ENCODE measurements at places on chromosomes 2 and 18.
A peak's percentile ranks its signal among the peaks of the same experiment; 100 is the strongest.

GRCh38 chr2:106030287-106031268, 163.5 kb downstream of the UXS1 start:
- DNase-seq = peak; percentile 10

- DNase-seq = no peak
Measured at GRCh38 chr2:100703739-100704138, 116.2 kb upstream of the NPAS2 start.

- no peak for DNase-seq
Measured at GRCh38 chr2:48545244-48545643, 15.3 kb downstream of the STON1 start.

- DNase-seq = no peak
Measured at GRCh38 chr2:235526166-235526565, 32.3 kb downstream of the AGAP1 start.

GRCh38 chr2:241304039-241304670, 11.3 kb downstream of the HDLBP start:
- DNase-seq = no peak

- DNase-seq = no peak
Measured at GRCh38 chr2:172208791-172209325, 106.2 kb upstream of the DLX2 start.

DNA sequence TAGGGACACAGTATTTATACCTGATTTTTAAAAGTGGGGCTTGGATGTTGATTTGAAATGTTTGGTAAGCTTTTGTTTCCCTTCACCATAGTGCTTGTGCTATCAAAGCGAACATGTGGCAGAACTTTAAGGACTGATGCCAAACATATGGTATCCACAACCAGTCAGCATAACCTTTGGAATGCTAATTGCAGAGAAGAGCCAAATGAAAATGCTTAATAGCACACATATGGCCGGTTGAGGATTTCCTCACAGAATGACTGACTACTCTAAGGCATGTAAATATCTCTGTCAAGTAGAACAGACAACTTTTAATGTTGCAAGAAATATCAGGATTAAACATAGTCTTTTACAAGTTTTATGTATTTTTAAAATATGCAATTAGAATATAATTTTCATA, 120.9 kb upstream of the COL3A1 start:
- peak; percentile 7 for DNase-seq

GRCh38 chr2:167404627-167405284, 516.5 kb downstream of the XIRP2 start:
- DNase-seq = no peak

DNA sequence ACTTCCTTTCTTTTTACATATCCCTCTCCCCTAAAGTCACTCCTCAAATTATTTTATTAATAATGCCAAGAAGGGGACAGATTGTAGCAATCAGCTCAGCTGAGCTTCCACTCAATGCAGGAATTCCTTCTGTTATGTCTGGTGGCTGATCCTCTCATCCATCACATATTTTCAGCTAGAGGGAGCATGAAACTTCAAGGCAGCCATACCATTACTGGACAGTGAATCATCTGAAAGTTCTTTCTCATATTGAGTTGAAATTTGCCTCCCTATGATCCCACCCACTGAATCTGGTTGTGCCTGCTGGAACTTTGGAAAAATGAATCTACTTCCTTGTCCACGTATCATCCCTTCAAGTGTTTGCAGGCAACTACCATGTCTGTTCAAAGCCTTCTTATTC, 11.2 kb downstream of the ZNF385B start:
- DNase-seq = no peak

GRCh38 chr2:109311771-109312170, 182.8 kb downstream of the SH3RF3 start:
- no peak for DNase-seq

- peak; percentile 40 for DNase-seq
Measured at GRCh38 chr2:173884025-173884802, 81.0 kb downstream of the SP3 start.

GRCh38 chr2:98487806-98488189, 43.1 kb downstream of the INPP4A start:
- no peak for DNase-seq

- no peak for DNase-seq
Measured at GRCh38 chr2:8629402-8629801, 52.5 kb upstream of the ID2 start.

DNA sequence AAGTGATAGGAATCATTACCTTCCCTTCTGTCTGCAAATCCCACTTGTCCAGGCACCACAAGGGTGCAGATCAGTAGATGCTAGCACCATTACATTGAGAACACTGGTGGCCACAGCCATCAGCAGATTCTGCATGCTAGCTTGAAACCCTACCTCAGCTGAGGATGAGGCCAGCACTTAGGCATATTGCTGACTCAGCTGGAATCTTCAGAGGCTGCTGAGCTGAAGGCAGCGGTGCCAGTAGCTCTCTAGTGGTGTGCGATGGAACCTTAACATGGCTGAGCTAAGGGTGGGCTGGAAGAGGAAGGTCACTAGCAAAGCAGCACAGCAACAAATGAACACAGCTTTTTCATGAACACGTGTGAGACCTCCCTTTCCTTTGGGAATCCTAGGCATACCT, 19.0 kb upstream of the CPO start:
- no peak for DNase-seq

DNA sequence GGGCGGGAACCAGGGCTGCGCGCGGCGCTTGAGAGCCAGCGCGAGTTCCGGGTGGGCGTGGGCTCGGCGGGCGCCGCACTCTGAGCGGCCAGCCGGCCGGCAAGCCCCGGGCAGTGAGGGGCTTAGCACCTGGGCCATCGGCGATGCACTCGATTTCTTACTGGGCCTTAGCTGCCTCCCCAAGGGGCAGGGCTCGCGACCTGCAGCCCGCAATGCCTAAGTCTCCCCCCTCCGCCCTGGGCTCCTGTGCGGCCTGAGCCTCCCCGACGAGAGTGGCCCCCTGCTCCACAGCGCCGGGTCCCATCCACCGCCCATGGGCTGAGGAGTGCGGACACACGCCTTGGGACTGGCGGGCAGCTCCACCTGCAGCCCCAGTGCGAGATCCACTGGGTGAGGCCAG, 36.5 kb upstream of the MAP2 start:
- DNase-seq = no peak

- no peak for DNase-seq
Measured at GRCh38 chr2:69969991-69970390, 8.6 kb upstream of the ASPRV1 start.

GRCh38 chr2:138727956-138728355, 52.2 kb downstream of the NXPH2 start:
- DNase-seq = no peak

DNA sequence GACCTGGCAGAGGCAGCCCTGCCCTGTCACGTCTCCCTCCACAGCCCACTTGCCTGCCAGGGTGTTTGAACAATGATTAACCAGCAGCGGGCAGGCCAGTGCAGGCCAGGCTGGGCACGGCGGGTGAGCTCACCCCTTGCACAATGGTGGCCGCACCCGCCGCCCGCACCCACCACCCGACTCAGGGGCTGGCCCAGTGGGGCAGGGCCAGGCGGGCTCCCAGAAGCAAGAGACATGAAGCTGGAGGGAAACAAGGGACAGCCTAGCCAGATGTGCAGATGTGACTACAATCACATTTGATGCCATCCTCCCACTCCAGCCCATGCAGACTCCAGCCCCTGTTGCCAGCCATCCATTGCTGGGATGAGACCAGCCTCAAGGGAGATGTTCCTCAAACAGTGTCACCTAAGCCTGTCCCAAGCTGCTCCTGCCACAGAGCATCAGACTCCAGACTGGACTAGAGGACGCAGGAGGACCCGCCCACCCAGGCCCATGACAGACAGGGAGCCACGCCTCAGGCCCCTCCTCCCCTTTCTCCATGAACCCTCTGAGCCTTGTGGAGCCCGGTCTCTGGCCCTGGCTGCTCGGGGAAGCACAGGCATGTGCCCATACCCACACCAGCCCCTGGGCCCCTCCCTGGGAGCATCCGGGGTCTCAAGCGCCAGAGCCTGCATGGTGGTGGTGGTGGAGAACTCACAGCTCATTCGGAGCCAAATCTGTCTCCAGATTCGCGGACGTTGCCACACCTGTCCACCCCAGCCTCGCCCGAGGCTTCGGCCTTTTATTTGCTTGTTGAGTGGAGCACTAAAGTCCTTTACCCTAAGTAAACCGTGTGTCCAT, 45.0 kb downstream of the SDC1 start:
- DNase-seq = no peak

DNA sequence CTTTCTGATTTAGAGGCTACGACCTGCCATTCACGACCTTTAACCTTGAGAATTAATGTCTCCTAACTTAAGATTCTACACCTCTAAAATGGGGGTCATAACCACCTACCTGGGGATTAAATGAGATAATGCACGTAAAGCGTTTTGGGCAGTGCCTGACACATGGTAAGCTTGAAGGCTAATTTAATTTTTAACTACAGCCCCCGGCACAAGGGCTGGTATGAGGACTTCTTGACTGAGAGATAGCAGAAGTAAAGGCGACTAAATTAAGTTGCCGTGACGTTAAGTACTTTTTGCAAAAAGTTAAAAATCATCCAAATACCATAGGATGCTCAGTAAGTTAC, 549 bp downstream of the MRPL35 start:
- DNase-seq = no peak

- DNase-seq = no peak
Measured at GRCh38 chr18:64099244-64099643, 49.6 kb downstream of the LINC00305 start.

DNA sequence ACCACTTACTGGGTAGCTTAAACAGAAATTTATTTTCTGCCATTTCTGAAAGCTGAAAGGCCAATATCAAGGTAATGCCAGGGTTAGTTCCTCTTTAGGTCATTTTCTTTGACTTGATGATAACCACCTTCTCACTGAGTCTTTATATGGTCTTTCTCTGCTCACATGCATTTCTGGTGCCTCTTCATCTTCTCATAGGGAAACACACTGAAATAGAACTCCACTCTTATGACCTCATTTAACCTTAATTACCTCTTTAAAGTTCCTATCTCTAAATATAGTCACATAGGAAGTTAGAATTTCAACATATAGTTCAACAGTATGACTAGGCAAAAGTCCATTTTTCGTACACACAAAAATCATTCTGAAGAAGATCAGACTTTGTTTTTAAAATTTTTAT, 616.8 kb upstream of the VRK2 start:
- no peak for DNase-seq

DNA sequence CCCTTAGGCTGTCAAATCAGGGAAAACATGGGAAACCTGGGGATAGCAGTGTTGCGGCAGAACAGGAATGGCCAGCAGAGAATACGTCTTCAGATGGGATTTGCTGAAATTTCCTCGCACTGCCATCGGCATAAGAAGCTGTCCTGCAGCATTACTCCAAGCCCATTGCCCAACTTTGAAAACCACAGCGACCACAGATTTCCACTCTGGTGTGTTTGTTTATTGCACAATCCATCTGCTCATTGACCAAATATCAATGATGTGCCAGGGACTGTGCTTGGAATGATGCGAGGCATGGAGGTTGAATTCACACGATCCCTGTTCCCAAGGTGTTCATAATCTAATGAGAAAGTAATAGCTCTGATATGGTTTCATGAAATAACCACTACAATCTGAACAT, 383.3 kb upstream of the MYT1L start:
- no peak for DNase-seq

DNA sequence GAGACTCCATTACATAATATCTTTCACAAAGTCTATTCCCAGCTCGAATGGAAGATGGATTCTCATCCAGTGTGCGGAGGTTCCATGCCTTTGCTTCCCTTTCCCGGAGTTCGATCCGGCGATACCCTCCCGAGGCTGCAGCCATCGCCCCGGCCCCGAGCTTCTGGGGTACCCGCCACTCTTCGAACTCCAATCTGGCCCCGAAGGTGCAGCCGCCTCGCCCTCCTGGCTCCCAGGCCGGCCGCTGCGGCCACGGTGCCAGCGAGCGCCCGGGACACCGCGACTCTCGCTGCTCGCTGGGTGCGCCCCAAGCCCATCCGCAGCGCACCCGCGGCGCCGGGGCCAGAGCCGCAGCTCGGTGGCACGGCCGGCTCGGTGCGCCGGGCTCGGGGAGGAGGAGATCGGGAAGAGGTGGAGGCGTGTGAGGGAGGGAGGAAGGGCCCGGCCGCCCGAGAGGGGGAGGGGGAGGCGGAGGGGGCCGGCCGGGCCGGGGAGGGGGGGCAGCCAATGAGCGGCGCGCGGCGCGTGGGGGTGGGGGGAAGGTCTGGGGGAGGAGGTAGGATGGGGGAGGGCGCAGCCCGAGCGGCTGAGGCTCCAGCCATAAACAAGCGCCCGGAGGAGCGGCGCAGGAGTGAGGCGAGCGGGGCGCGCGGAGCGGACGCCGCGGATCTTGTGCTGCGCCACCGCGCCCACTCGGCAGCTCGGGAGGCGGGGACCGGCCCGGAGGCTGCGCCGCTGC, at the start of gene CRIM1:
TSS of gene CRIM1 (plus strand) at position 628 of the 739 bp plus-strand sequence. CDS start 515 bp downstream, outside the sequence.
- peak; percentile 74 for DNase-seq

- no peak for DNase-seq
Measured at GRCh38 chr2:237223201-237223861, 137.6 kb downstream of the COPS8 start.

Data from pons (tissue), 1 donor.